ENCODE measurements at places on chromosomes 3 and 15. TPM values are rescaled to one million over a fixed set of nuclear protein-coding genes. Genes with fewer than 3 reads are reported as not detected.

The SNX22 gene
- 1.3 TPM for polyA plus RNA-seq

The ZNF860 gene
- not detected for polyA plus RNA-seq

The RTP1 gene
- not detected for polyA plus RNA-seq

The ERICH6 gene
- not detected for polyA plus RNA-seq

The WDR49 gene
- polyA plus RNA-seq: not detected

The ECT2 gene
- polyA plus RNA-seq: 2.8 TPM

The NTRK3 gene
- not detected for polyA plus RNA-seq

DNA sequence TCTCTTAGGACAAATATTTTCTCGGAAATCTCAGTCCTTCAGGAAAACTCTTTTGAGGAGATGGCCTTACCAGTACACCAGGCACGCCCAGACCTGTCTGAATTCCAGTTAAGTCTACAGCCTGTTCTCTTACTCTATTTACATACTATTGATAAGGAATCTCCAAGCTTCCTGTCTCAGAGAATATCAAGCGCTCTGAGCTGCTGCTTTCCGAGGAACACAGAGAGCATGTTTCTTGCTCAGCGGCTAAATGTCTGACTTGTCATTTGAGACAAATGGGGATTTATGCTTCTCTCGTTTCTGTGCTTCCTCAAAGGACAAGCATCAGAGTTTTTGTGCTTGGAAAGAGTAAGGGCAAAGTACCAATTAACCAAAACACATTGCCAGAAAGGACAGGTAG is 112.4 kb upstream of the CCDC54 start:
- no peak for DNase-seq

GRCh38 chr3:122025296-122025695 is 3.2 kb upstream of the ILDR1 start:
- DNase-seq: no peak

DNA sequence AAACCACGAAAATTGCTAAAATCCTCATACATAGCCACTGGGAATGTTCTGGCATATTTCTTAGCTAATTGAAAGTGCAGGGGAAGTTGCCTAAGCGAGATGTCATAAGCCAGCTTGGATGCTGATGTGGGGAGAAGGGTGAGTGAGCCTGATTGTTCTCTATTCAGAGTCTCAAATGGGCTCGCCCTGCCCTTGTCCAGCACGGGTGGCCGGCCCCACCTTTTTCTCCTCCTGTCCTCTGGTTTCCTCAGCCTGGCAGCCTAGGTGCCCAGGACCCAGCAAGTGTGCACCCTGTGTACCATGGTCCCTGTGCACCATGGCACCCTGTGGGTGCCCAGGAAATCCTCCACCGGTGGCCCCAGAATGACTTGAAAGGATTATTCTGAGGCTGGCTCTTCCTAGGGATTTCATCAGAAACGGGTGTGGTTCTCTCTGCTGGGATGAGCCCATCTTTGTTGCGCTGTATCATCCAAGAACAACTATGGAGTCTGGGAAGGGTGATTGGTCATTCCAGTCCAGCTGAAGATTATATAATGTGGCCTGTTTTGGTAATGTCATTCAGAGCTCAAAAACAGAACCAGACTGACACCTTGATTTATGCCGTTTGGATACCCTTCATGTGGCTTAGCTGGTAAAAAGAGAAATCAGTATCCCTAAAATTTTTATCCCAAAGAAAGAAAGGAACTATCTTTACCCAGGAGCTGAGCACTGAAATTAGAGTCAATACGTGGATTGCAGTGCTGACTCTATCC is 150.8 kb upstream of the BHLHE40 start:
- no peak for DNase-seq

DNA sequence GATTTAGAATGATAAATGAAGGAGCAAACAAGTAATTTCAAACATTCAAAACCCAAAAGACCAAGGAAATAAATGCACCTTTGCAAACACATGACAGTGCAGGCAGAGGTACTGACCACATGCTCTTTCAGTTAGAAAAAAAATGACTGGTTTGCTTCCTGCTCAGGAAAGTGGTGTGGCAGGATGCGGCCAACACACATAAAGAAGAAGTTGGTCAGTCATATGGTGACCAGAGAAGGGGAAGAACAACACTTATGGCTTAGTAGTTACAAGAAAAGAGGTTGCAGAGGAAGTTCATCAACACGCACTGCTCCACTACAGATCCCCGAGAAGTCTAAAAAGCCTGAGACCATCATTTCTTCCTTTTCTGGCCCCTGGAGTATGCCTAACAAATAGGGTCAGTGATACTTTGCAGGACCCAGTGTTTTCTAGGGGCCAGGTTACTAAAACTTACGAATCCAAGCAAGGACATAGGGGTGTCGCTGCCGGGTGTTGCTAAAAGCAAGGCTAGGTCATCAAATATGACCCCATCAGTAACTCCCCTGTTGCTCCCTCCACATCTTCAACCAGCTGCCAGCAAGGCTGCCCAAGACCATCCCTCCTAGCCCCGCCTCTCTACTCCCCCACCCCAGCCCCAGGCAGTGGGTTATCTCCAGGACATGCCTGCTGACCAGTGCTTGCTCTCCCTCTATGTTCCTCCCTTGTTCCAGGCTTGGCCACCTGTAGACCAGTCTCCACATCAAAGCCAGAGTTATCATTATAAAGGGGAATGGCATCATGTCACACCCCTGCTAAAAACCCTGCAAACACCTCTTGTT is 11.2 kb downstream of the ATP8B4 start:
- DNase-seq: peak; percentile 65

GRCh38 chr15:67468416-67468815 is 52.5 kb upstream of the C15orf61 start:
- no peak for DNase-seq

DNA sequence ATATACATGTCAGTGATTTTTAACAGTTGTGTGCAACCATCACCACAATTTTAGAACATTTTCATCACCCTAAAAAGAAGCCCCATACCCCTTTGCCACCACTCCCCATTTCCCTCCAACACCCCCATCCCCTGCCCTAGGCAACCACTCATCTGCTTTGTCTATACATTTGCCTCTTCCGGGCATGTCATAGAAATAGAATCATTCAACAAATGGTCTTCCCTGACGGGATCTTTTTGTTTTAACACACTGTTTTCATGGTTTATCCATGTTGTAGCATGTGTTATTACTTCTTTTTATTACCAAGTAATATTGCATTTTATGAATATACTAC is 4.0 kb downstream of the VILL start:
- DNase-seq: no peak

DNA sequence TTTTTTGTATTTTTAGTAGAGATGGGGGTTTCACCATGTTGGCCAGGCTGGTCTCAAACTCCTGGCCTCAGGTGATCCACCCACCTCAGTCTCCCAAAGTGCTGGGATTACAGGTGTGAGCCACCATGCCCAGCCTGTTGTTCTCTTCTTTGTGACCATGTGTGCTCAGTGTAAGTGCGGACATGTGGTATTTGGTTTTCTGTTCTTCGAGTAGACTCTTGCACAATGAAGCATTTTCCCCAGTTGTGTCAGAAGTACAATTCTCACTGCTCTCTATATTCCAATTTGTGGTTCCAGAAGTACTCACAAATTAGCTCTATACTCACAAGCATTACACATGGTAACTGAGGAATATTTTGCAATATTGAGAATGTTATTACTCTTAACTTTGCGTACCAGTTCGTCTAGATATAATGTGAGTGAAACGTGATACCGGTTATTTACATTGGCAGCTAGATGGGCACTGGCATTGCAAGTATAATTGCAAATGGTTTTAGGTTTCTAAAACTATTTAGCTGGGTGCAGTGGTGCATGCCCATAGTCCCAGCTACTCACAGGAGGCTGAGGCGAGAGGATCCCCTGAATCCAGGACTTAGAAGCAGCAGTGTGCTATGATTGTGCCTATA is 34.2 kb upstream of the MTMR14 start:
- no peak for DNase-seq

GRCh38 chr3:94414418-94414817 is 351.6 kb downstream of the NSUN3 start:
- no peak for DNase-seq

- DNase-seq: no peak
These were observed 2.8 kb downstream of the LSAMP start for GRCh38 chr3:116442331-116443021.

DNA sequence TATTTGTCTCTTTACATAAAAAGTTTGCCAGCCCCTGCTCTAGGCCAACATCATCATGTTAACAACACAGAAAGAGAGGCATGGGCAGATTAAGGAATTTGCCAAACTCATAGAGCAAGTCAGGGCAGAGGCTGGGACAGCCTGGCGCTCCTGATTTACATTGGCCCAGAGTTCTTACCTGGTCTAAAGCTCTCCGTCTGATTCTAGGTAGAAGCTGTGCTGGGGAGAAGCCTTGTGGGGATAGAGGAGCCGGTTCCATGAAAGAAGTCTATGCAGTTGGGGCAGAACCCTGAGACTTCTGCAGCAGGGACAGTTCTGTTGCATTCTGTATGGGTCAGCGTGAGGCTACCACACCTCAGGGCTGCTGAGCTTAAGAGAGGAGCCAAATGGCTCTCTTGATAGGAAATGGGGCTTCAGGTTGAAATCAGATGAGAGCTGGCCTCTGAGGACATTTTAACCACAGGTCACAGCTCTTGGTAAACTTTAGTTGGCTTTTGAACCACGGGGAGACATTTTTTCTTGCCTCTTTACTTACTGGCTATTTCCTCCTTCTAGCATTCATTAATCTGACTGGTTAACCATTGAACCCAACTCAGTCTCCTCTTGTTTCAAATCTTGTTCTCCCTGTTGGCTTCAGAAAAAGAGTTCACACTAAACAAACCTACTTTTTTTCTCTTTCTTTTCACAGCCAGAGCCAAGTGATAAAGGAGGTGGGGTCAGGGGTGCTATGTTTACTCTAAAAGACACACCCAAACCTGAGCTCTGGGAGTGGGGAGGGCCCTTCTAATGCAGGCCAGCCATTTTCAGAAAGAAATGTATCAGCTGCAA is 250.7 kb downstream of the OPA1 start:
- DNase-seq: no peak

GRCh38 chr3:61809879-61810278 is 248.5 kb downstream of the PTPRG start:
- no peak for DNase-seq

- no peak for DNase-seq
These were observed 14.7 kb downstream of the PCYT1A start for GRCh38 chr3:196272826-196273225.

DNA sequence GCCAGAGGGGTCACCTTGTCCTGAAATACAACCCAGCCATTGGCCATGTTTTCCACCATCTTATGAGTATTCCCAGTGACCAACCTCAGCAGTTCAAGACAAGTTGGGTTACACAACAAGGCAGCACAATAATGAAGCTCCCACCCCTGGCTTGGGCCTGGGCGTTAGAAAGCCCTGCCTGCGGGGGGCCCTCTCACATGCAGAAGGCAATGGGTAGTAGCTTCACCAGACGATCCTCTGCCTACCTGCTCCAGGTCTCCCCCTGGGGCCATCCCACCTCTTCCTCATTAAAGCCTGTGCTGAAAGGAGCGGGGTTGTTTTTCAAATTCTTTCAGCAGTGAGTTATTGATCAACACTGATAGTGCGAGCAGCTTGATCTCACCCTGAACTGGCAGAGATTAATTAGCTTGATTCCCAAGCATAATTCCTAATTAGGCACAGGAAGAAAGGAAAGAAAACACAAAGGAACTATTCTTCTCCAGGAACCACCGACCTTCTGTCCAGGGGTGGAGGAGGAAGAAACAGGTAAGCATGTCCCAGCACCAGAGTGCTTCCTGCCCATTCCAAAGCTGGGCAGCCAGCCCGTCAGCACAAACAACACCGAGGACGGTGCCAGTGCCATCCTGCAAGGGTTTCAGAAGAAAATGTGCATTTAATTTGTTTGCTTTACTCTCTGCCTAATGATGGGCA is 79.7 kb upstream of the CGNL1 start:
- no peak for DNase-seq

GRCh38 chr3:177385831-177386301 is 188.6 kb upstream of the TBL1XR1 start:
- no peak for DNase-seq

DNA sequence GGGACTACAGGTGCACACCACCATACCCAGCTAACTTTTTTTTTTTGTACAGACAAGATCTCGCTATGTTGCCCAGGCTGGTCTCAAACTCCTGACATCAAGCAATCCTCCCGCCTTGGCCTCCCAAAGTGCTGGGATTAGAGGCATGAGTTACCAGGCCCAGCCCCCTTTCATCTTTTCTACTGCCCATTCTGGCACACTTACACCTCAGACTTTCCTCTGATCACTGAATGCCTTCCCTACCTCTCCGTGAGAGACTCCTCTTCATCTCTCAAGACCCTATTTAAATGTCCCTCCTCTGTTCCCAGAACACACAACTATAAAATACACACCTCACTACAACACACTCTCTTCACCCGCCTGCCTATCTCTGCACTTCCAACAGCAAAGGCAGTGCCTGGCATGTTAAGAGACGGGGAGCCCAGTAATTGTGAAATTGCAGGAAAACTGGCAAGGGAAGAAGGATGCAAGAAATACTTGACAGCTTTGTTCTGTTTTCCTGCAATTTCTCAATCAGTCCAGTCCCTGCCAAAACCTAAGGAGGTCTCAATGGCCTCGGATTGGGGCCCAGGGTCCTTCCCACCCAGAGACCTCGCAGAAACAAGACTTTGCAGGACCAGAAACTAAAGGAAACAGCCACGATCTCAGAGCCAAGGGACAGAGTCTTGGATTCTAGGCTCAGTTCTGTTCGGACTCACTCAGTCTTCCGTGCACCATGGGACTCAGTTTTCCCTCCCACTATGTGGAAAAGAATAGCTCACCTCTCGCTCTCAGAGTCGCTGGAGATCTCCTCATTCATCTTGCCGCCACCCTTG is 849 bp downstream of the RRP9 start:
- no peak for DNase-seq

- no peak for DNase-seq
These were observed 60.2 kb downstream of the TLNRD1 start for GRCh38 chr15:81060907-81061306.

- DNase-seq: no peak
These were observed 37.5 kb upstream of the MYZAP start for GRCh38 chr15:57554063-57554811.

DNA sequence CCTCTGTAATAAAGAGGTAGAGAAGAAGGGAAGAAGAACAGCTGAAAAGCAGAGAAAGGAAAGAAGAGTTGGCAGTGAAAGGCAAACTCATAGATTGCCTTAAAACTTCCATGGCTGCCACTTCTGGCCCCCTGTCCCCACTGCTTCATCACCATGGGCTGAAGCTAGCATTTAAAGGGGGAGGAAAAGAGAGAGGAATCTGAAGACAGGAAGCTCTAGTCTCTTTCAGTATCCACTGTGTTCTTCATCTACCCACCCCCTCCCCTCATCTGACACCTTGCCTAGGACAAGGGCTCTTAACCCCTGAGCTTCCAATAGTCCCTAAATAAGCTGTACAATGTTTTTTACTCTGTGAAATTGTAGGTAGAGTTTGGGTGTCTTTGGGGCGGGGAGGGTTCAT is 60.6 kb downstream of the ALCAM start:
- no peak for DNase-seq

- DNase-seq: no peak
These were observed 293.3 kb upstream of the TPM1 start for GRCh38 chr15:62749036-62749815.

DNA sequence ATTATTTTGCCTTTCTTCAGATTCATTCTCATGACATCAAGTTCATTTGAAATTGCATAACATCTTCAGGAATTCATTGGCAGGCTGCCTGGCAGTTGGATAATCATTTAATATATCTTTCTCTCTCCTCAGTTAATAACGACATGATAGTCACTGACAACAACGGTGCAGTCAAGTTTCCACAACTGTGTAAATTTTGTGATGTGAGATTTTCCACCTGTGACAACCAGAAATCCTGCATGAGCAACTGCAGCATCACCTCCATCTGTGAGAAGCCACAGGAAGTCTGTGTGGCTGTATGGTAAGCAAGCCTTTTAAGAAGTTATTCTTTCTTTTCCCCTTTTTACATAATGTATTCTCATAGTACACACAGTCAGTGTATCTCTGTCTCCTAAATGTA is 38.2 kb downstream of the TGFBR2 start:
- DNase-seq: peak; percentile 77

All from immature natural killer cell (primary cell).